ENCODE measurements at places on chromosomes 11 and 22. TPM values are rescaled to one million over a fixed set of nuclear protein-coding genes. Genes with fewer than 3 reads are reported as not detected.

Gene LARGE2
- 33.6 TPM for total RNA-seq

Gene FSHB
- total RNA-seq, result not detected

Gene CBX7
- total RNA-seq, result 82.7 TPM

Gene GNG3
- not detected for total RNA-seq

Gene FAM180B
- not detected for total RNA-seq

- no peaks in the 10 kb centered on the region for H3K27me3 ChIP-seq
- H3K4me1 ChIP-seq, result peaks cover 13% of the 10 kb centered on the region
- no peak for DNase-seq
- no peak overlapping the region for H3K4me3 ChIP-seq
These were observed 9.8 kb downstream of the CD82 start for GRCh38 chr11:44575288-44575672.

DNA sequence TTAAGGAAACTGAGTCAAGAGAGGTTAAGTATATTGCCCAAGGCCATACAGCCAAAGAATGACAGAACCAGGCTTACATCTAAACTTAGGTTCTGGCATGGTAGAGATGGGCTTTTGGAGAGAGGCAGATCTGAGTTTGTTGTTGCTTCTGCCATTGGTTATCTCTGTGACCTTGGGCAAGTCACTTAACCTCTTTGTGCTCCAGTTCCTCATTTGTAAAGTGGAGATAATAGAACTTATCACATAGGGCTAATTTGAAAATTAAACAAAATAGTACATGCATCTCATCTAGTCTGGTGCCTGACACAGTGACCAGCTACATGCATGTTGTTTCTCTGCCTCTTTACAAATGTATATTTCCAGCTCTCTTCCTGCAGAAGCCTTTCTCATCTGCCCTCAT is 47.0 kb upstream of the PLET1 start:
- no peak for DNase-seq
- H3K4me3 ChIP-seq, result no peak overlapping the region
- H3K27ac ChIP-seq, result no peak overlapping the region
- H3K4me1 ChIP-seq, result no peaks in the 10 kb centered on the region
- no peaks in the 10 kb centered on the region for H3K27me3 ChIP-seq

DNA sequence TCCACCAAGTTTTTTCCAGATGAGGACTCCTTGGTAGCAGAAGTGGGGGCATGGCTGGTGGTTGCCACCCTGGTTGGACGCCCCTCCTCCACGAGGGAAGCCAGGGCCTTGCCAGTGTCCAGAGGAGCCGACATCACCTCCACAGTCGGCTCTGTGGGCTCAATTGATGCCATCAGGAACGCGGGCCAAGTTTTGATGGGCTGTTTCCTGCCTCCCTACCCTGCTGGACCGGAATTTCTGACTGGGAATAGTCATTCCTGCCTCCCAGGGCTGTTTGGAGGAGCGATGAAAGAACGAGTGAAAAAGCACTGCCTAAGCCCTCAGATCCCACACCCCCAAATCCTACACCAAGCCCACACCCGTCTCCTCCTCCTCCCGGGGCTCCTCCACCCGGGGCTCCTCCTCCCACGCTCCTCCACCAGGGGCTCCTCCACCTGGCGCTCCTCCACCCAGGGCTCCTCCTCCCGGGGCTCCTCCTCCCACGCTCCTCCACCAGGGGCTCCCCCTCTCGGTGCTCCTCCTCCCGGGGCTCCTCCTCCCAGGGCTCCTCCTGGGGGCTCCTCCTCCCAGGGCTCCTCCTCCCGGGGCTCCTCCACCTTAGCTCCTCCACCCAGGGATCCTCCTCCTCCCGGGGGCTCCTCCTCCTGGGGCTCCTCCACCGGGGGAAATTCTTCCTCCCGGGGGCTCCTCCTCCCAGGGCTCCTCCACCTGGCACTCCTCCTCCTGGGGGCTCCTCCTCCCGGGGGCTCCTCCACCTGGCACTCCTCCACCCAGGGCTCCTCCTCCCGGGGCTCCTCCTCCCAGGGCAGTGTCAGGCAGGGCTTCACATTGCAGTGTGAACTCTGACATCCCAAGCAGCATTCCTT is 10.0 kb upstream of the PRR5 start:
- no peaks in the 10 kb centered on the region for H3K27me3 ChIP-seq
- H3K4me3 ChIP-seq, result no peak overlapping the region
- no peaks in the 10 kb centered on the region for H3K4me1 ChIP-seq
- H3K36me3 ChIP-seq, result no peaks in the 10 kb centered on the region

- no peaks in the 10 kb centered on the region for H3K36me3 ChIP-seq
- H3K27me3 ChIP-seq, result no peaks in the 10 kb centered on the region
- H3K4me3 ChIP-seq, result no peak overlapping the region
These were observed 98.6 kb downstream of the RPS6KA4 start for GRCh38 chr11:64457416-64458010.

DNA sequence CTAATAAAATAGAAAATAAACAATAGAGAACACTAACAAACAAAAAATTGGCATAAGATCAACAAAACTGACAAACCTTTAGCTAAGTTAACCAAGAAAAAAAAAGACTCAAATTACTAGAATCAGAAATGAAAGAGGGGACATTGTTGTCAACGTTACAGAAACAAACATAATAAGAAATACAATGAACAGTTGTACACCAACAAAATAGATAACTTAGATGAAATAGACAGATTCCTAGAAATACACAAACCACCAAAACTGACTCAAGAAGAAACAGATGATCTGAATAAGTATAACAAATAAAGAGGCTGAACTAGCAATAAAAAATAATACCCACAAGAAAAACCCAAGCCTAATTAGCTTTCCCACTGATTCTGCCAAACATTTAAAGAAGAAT is 34.7 kb upstream of the TMPRSS4 start:
- H3K27me3 ChIP-seq, result no peaks in the 10 kb centered on the region
- no peaks in the 10 kb centered on the region for H3K4me1 ChIP-seq
- no peaks in the 10 kb centered on the region for H3K36me3 ChIP-seq
- no peak overlapping the region for H3K4me3 ChIP-seq
- H3K27ac ChIP-seq, result no peak overlapping the region

GRCh38 chr11:113907152-113907551 is 2.6 kb downstream of the HTR3B start:
- H3K27ac ChIP-seq, result no peak overlapping the region
- peaks cover 6% of the 10 kb centered on the region for H3K27me3 ChIP-seq
- no peaks in the 10 kb centered on the region for H3K36me3 ChIP-seq
- no peak overlapping the region for H3K4me3 ChIP-seq

DNA sequence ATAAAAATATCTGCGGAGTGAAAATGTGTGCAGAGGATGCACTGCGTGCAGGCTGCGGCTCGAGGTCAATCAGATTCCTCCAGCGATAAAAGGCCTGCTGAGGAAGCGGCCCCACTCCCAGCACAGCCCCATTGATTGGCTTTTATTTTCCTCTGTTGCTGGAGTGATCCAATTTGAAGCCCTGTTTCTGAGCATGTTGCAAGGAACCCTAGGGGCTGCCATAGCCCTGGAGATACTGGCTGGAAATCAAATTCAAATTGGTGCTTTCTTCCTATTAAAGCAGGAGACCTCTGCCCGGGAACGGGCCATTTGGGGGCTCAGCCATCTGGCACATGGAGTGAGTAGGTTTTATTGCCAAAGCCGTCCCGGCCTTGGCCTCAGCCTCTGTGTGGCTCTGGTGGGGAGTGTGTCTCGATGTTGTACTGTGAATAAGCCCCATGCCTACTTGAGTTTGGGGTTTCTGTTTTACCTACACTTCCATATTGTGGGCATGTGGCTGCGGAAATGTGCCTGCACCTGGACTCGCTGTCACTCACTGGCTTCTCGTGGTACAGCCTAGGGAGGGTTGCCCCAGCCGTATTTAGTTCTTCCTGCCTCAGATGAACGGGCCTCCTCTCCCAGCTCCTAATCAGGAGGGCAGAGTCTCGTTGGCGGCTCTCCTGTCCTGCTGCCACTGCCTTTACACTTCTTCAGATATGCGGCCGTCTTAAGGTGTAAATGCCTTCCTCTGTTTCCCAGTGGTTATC is 25.6 kb downstream of the PARVB start:
- H3K27ac ChIP-seq, result no peak overlapping the region
- no peak for DNase-seq
- no peaks in the 10 kb centered on the region for H3K36me3 ChIP-seq
- no peaks in the 10 kb centered on the region for H3K27me3 ChIP-seq
- H3K4me1 ChIP-seq, result no peaks in the 10 kb centered on the region

DNA sequence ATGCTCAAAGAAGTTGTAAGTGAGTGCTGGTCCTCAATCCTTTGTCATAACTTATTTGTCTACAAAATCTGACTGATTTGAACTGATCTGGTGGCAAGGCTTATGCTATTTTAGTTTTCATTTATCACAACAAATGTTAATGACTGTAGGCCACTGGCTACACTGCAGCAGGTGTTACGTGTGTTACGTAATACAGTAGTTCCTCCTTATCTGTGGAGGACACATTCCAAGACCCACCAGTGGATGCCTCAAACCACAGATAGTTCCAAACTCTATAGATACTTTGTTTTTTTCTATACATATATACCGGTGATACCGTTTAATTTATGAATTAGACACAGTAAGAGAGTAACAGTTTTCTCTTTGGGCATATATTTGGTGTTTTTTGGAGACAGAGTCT is 7.0 kb downstream of the MADD start:
- no peak overlapping the region for H3K4me3 ChIP-seq
- H3K27me3 ChIP-seq, result no peaks in the 10 kb centered on the region
- no peaks in the 10 kb centered on the region for H3K4me1 ChIP-seq

- DNase-seq, result no peak
- no peak overlapping the region for H3K27ac ChIP-seq
- H3K4me3 ChIP-seq, result no peak overlapping the region
- no peaks in the 10 kb centered on the region for H3K36me3 ChIP-seq
- peaks cover 20% of the 10 kb centered on the region for H3K4me1 ChIP-seq
- no peaks in the 10 kb centered on the region for H3K27me3 ChIP-seq
These were observed 7.8 kb downstream of the PPP6R3 start for GRCh38 chr11:68468217-68468828.
